ENCODE measurements at places on chromosomes 13 and 19.

DNA sequence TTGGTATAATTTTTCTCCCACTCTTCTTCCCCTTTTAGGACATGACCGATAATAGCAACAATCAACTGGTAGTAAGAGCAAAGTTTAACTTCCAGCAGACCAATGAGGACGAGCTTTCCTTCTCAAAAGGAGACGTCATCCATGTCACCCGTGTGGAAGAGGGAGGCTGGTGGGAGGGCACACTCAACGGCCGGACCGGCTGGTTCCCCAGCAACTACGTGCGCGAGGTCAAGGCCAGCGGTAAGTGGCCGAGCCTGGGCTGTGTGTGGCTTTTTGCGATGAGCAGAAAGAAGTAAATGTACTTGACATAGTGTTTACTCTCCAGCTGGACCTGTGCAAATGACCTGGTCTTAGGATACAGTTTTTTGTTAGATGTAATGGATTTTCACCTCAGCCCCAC is 102.5 kb downstream of the ARHGEF7 start:
- no peak for DNase-seq

GRCh38 chr13:49838989-49839388 is 46.5 kb upstream of the KPNA3 start:
- DNase-seq = no peak

- no peak for DNase-seq
These were observed 4.2 kb downstream of the LILRB5 start for GRCh38 chr19:54252845-54253244.

GRCh38 chr13:45873491-45874325 is 22.2 kb upstream of the SIAH3 start:
- no peak for DNase-seq

DNA sequence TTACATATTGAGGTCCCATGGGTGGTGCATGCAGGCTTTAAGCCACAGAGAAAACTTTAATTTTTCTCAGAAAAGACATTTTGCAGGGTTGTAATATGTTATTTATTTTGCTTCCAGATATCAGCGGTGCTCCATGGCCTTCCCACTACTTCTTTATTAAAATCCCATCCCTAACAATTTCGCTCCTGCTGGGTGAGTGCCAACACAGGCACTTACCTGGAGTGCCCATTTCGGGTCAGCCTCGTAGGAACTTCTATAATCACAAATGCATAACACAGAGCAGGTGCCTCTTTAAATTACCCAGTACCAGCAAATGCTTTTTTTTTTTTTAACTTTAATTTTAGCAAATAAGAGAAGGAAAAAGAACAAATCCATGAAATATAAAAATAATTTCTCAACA is 86.4 kb downstream of the EFNB2 start:
- no peak for DNase-seq

DNA sequence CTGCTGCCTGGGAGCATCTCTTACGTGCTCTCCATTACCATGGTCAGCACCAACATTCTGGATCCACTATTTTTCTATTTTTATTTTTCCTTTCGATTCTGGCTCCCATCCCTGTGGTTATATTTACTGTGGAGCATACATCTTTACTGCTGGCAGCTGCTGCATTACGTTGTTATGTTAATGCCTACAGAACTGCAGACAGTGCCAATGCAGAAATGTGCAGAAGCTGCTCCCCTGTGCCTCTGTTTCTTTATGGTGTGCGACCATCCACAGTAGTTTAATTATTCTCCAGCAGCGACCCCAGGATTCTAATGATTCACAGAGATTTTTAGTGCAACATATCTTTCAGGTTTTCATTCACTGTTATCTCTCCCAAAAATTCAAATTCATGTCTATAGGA is 911.7 kb upstream of the SLITRK6 start:
- no peak for DNase-seq

DNA sequence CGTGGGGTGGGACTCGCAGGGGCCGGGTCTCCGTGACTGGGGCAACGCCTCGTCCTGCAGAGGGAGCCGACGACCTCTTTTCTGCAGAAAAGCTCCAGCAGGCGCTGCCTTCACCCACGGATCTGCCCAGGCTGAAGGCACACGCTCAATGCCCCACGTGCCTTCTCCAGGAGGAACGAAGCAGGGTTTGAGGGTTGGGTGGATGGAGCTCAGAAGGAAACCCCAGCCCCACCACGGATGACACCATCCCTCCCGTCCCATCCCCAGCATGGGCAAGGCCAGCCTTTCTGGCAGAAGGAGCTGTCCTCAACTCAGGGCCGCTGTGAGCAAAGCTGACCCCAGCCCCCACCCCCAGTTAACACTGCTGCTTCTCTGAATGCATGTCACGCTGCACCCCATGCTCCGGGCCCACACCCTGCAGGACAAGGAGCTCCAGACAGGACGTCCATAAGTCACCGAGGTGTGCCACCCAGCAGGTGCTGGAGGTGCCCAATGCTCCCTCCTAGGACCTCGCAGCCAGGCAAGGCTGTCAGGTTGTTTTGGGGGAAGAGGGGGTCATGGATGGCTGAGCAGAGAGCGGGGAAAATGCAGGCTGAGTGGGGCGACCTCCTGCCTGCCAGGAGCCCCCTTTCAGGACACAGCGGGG is 7.4 kb downstream of the C19orf25 start:
- DNase-seq = no peak

GRCh38 chr19:5050067-5050656 is 81.2 kb downstream of the KDM4B start:
- DNase-seq = no peak

DNA sequence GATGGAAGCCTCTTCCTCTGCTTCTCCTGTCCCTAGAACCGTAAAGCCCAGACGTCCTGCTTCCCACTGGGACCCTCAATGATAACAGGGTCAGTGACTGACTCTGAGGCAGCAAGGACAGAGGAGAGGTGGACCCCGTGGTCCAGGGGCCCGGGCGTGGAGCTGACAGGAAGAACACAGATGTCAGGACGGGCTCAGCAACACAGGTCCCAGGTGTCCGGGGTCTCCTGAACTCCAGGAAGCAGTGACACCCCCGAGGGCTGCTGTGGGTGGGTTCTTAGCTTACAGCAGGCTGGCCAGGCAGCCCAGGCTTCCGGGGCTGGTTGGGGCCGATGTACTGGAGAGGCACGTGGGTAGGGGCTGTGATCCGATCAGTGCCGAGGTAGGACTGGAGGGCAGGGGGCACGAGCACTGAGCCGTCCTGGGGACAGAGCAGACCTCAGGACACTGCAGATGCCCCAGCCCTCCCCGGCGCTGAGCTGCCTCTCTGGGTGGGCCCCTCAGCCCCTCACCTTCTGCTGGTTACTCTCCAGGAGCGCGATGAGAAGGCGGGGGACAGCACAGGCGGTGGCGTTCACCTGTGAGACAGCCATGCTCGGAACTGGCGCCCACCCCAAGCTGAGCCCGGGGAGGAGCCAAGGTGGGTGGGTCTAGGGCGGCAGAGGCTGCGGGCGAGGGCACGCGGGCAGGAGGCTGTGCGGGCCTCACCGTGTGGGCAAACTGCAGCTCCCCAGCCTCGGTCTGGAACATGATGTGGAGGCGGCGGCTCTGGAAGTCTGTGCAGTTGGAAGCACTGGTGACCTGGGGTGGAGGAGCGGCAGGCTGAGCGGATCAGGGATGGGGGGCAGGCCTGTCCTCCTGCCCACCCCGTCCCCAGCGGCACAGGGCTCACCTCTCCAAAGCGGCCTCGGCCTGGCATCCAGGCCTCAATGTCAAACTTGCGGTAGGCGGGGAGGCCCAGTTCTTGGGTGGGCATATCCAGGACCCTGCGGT is 3.6 kb upstream of the CCER2 start:
- DNase-seq = no peak

- no peak for DNase-seq
These were observed 2.3 kb upstream of the PROZ start for GRCh38 chr13:113155982-113156655.

DNA sequence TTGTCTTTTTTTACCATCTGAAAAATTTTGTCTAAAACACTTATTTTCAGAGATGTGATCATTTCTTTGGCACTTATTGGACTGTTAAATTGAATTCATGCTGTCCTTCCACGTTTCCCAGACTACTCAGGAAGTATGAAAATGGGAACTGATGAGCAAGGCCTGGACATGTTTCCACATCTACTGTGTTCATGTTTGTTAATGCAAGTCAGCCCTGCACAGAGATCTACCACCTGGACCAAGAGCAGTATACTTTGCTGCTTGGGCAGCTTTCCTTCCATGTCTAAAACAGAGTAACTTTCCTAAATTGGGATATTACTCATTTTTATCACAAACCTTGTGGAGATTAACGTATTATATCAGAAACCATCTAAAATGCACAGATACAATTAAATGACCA is 687.4 kb downstream of the DIAPH3 start:
- no peak for DNase-seq

GRCh38 chr13:75855216-75855615 is 219.1 kb downstream of the LMO7 start:
- DNase-seq = no peak

- no peak for DNase-seq
These were observed 46.5 kb upstream of the RAP2A start for GRCh38 chr13:97387485-97387839.

- no peak for DNase-seq
These were observed at the start of gene ZGLP1 for GRCh38 chr19:10309423-10309822. Gene ZGLP1 (minus strand): TSS chr19:10309815.

DNA sequence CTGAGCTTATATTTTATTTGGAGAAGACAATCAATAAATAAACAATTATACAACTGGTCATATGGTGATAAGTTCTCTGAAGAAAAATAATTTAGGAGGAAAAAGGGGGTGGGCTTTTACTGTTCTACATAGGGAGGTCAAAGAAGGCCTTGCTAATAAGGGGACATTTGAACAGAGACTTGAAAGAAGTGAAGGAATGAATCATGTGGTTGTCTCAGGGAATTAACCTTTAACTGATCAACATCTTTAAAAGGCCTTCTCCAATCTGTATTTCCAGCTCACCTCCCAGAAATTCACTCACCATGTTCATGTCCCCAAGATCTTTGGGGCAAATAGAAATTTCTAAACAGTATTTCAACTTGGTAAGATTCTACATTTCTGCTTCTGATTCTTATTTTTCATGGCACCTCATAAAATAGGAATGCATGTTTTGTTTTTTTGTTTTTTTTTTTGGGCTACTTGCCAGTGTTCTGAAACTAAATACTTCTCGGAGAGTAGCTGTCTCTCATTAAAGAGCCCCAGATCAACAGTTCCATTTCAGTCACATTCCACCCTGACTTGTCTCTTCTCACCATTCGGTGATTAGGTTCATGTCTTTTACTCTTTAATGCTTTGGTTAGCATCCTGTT is 19.2 kb upstream of the LPAR6 start:
- no peak for DNase-seq

- peak; percentile 47 for DNase-seq
These were observed 277.1 kb downstream of the IRS2 start for GRCh38 chr13:109509154-109509900.

- DNase-seq = no peak
These were observed 451.7 kb downstream of the TSHZ3 start for GRCh38 chr19:30897553-30897952.

DNA sequence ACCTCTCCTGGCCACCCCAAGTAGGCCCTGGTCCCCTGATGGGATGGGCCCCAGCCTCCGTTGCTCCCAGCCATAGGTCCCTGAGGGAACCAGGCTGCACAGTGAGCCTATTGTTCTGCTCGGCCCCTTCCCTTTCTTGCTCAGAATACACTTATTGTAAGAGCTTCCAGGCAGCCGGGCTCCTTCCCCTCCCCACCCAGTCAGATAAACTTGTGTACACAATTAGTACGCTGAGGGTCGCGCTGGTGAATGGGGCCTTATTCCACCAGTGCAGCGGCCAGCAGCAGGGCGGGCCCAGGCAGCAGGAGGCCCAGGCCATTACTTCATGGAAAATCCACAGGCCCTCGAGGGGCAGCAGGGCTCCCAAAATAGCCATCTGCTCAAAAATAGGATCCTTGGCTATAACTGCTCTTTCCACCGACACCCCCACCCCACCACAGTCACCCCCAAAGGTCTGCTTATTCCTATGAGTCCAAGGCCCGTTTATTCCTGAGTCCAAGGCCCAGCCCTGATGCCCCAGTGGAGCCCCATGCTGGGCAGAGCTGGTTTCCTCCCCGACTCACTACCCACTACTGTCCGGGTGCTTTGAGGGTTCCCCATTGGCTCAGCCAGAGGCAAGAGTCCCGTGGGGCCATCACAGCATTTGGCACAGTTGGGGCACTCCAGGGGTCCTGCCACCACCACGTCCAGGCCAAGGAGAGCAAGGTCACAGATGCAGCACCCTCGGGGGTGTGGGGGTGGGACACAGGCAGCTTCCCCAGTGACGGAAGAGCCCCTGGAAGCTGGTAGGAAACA is 22.1 kb downstream of the CAPN12 start:
- DNase-seq = no peak

DNA sequence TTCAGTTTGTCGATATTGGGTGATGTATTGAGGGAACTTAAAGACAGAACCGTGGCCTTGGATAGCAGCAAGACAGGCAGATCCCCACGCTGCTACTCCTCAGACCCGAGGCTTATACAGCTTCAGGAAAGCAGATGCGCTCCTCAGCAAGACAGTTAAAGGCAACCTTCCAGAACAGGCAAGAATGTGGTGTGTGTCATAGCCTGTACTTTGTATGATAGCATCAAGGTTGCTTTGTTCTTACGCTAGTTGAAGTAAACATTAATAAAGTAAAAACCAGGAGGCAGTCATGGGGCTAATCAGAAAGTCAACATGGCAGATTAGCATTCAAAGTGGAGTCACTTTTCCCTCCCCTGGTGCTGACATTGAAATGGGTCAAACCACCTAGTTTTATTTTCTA is 473.2 kb downstream of the DCT start:
- DNase-seq = no peak

- no peak for DNase-seq
These were observed 6.6 kb downstream of the SLITRK5 start for GRCh38 chr13:87677496-87678371.

- no peak for DNase-seq
These were observed 319 bp downstream of the FRY start for GRCh38 chr13:32031815-32032370.

GRCh38 chr13:110834572-110834971 is 80.3 kb downstream of the ANKRD10 start:
- no peak for DNase-seq

- DNase-seq = no peak
These were observed 37.3 kb downstream of the KL start for GRCh38 chr13:33053397-33054066.

DNA sequence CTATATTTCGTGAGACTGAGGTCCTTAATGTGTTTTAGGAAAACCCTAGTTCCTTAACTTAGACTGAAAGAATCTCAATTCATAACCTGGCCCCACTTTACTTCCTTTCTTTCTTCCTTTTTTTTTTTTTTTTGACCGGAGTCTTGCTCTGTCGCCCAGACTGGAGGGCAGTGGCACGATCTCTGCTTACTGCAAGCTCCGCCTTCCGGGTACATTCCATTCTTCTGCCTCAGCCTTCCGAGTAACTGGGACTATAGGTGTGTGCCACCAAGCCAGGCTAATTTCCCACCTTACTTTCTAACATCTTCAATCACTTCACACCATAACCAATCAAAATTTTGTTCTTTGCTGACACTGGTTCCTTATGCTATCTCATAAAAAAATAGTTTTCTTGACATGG is 2097.0 kb downstream of the PCDH9 start:
- DNase-seq = no peak
